Mesangial cell (primary cell): ENCODE measurements at places on chromosomes 1 and 21. TPM values are rescaled to one million over a fixed set of nuclear protein-coding genes. Genes with fewer than 3 reads are reported as not detected.

The ILF2 gene
- 133 and 266 TPM in 2 replicates for total RNA-seq

The AGO1 gene
- 17.1 and 17.2 TPM in 2 replicates for total RNA-seq

The TENT5C gene
- under 0.01 TPM in 1 of 2 replicates, not detected in the other for total RNA-seq

The BTBD19 gene
- total RNA-seq: 3.4 and 13.3 TPM in 2 replicates

The MMP23B gene
- 11.9 and 55.1 TPM in 2 replicates for total RNA-seq

The FAM110D gene
- total RNA-seq: 0.25 TPM in 1 of 2 replicates, not detected in the other

The NKAIN1 gene
- 0.76 and 2.4 TPM in 2 replicates for total RNA-seq

The PLEKHN1 gene
- total RNA-seq: 4.8 and 5.5 TPM in 2 replicates

The LDLRAD1 gene
- not detected in 2 replicates for total RNA-seq

The ACTN2 gene
- under 0.01 TPM in 2 replicates for total RNA-seq
